ENCODE measurements at places on chromosomes 2 and 18. TPM values are rescaled to one million over a fixed set of nuclear protein-coding genes. Genes with fewer than 3 reads are reported as not detected.

DNA sequence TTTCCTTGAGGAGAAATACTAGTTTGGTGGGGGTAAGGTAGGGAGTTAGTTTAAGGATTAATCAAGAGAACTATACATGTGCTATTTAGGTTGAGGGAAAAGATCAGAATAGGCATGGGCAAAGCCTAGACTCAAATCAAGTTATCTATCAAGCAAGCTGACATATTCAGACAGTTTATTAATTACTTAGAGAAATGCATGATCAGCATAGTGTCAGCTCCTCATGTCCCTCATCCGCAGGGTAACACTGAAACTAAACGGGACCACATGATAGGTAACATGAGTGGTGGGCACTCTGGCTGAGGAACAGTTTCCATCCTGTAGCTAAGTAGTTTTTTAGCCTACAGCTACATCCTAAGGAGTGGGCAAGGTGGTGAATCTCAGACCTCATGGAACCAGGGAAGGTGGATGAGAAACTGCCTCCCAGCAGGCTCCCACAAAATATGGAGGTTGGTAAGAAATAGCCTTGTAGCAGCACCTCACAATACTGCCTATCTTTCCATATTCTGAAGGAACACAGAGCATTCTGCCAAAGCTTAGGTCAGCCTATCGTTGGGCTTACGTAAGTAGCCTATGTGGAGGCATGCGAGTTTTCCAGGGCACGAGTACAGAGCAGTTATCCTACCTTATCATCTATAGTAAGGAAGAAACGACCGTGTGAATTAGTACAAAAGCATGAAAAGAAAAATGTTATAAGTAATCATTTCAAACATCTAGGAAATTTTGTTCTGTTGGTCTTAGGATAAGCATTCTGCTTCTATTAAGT is 18.4 kb downstream of the ZC3H6 start:
- no peak for DNase-seq
- no peaks in the 10 kb centered on the region for H3K36me3 ChIP-seq
- no peaks in the 10 kb centered on the region for H3K27me3 ChIP-seq
- H3K4me3 ChIP-seq = no peak overlapping the region
- H3K27ac ChIP-seq = no peak overlapping the region

DNA sequence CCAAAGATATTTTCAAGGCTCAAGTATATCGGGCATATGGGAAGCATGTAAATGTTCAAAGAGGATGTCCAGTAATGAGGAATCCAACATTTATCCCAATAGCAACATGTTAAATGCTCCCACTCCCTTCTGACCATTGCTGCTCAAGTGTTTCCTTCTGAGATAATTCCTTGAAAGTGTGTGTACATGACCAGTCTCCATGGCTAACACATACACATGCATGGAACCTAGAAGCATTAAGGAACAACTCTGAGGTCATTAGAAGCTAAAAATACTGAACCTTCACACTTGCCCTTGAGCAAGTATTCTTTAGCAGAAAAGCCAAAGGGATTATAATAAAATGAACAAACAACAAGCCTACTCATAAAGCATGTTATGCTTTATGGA is 433.8 kb upstream of the TCF4 start:
- H3K27ac ChIP-seq = no peak overlapping the region
- no peaks in the 10 kb centered on the region for H3K27me3 ChIP-seq
- H3K4me3 ChIP-seq = no peak overlapping the region
- H3K4me1 ChIP-seq = no peaks in the 10 kb centered on the region
- H3K36me3 ChIP-seq = no peaks in the 10 kb centered on the region

DNA sequence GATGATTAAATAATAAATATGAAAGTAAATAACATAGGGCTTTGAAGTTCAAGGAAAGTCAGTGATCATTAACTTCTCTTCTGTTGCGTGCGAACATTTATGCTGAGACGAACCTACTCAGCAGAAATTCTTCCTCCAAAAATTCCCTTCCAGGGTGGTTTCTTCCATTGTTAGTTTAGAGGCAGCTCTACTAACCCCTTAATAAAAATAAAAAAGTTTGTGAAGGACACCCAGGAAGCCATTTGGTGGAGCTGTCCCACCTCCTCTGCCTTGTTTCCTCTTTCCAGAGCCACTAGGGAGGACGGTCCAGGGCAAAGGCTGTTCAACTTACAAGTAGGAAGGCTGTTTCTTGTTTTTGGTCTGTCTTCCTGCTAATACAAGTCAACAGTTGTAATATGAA is 2.1 kb upstream of the SMAD2 start:
- no peak for DNase-seq
- no peaks in the 10 kb centered on the region for H3K36me3 ChIP-seq
- no peak overlapping the region for H3K27ac ChIP-seq
- H3K27me3 ChIP-seq = no peaks in the 10 kb centered on the region

- H3K27me3 ChIP-seq = peaks cover 2% of the 10 kb centered on the region
- peaks cover 5% of the 10 kb centered on the region for H3K4me1 ChIP-seq
- H3K27ac ChIP-seq = no peak overlapping the region
- no peaks in the 10 kb centered on the region for H3K36me3 ChIP-seq
These were observed 130.7 kb downstream of the CCBE1 start for GRCh38 chr18:59566533-59566971.

DNA sequence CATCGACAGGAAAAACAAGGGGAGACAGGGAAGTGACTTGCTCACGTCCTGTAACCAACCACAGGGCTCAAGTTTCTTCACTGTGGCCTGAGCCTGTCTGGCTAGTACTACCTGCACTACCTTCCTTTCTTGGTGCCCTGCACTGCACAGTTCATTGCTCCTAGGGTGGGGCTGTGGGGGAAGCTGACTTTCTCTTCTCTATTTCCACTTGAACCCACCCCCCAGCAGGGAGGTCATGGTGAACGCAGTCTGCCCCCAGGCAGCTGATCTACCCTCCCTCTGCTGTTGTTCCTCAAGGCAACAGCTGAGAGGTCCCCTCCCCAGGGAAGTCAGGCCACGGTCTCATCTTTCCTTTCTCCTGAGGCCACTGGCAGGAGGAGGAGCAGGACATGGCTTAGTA is 532.1 kb downstream of the SOX11 start:
- no peak for DNase-seq
- no peaks in the 10 kb centered on the region for H3K36me3 ChIP-seq
- no peak overlapping the region for H3K4me3 ChIP-seq
- no peaks in the 10 kb centered on the region for H3K4me1 ChIP-seq

DNA sequence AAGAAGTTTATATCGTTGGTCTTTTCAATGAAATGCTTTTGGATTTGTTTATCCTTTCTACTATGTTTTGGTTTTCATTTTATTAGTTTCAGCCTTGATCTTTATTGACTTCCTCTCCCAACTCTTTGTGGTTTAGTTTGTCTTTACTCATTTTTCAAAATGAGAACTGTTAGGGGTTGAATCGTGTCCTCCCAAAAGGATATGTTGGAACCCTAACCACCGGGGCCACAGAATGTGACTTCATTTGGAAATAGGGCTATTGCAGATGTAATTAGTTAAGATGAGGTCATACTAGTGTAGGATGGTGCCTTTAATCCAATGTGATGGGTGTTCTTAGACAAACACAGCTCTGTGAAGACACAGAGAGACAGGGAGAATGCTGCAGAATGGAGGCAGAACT is 60.4 kb upstream of the IL1R2 start:
- no peak overlapping the region for H3K4me3 ChIP-seq
- DNase-seq = no peak
- no peaks in the 10 kb centered on the region for H3K4me1 ChIP-seq
- no peak overlapping the region for H3K27ac ChIP-seq
- H3K36me3 ChIP-seq = no peaks in the 10 kb centered on the region

GRCh38 chr2:127672341-127673224 is 2.7 kb downstream of the LIMS2 start:
- no peak overlapping the region for H3K27ac ChIP-seq
- H3K4me3 ChIP-seq = no peak overlapping the region
- H3K4me1 ChIP-seq = peaks cover 27% of the 10 kb centered on the region
- no peak for DNase-seq
- H3K36me3 ChIP-seq = no peaks in the 10 kb centered on the region

SLC14A1 gene
- total RNA-seq = 2.0 TPM
